Activated T-cell treated with anti-CD3 and anti-CD28 coated beads, Interleukin-2, amount 50 U/mL, for 72 hours (primary cell): ENCODE measurements at places on chromosomes 3 and 15. TPM values are rescaled to one million over a fixed set of nuclear protein-coding genes. Genes with fewer than 3 reads are reported as not detected.

DNA sequence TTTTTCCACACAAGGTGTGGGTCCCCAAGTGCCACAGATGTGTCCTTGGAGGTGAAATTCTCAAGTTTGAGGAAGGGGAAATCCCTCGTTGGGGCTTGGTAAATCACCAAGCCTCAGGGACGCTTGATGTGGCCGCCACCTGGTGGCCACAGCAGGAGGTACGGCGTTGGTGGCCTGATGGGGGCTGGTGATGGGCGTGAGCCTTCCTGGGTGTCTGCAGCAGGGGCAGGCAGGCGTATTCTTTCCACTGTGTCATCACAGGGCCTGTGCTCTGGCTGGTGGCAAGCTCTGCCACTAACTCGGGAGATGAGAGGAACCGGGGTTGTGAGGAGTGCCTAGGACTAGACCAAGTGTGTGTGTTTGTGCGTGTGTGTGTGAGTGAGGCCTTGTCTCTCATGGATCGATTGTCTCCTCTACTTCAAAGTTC is 4.2 kb downstream of the ACOX2 start:
- H3K27me3 ChIP-seq = no peaks in the 10 kb centered on the region
- H3K27ac ChIP-seq = peak overlapping the region; percentile 52
- H3K4me3 ChIP-seq = peak overlapping the region; percentile 44
- peak; percentile 86 for DNase-seq
- no peaks in the 10 kb centered on the region for H3K36me3 ChIP-seq

DNA sequence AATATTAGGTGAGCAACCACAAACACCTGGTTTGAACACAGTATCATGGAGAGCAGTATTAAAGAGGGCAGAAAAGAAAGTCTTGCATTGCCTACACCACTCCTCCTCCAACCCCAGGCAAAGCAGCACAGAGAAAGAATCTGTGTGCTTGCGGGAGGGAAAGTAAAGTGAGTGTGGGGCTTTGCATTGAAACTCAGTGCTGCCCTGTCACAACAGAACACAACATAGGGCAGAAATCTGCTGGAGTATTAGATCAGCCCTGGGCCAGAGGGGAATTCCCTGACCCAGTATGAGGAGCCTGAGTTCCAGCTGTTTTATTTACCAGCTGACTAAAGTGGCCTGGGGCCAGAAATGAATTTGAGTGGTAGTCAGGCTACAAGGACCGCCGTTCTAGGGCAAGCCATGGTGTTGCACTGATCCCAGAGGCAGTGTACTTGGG is 75.5 kb downstream of the SPATA16 start:
- no peaks in the 10 kb centered on the region for H3K4me1 ChIP-seq
- no peak overlapping the region for H3K27ac ChIP-seq
- DNase-seq = no peak
- no peak overlapping the region for H3K4me3 ChIP-seq

Gene ANKUB1
- total RNA-seq = not detected

DNA sequence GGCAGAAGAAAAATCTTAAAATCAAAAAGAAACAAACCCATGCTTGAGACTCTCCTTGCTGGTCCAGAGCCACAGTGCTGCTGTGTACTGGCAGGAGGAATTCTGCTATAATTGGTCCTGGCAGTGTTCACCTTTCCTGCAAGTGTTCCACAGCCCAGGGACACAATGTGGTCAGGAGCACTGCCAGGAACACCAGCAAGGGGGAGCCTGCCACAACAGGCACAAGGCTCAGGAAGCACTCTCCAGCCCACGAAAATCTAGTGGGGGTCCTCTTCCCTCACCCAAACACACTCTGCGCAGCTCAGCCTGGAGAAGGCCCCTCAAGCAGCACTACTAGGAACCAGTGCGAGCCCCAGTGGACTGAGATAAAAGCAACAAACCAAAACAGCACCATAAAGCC is 92.9 kb downstream of the UBE3A start:
- H3K27me3 ChIP-seq = no peaks in the 10 kb centered on the region
- no peak overlapping the region for H3K4me3 ChIP-seq
- peaks cover 16% of the 10 kb centered on the region for H3K36me3 ChIP-seq
- H3K4me1 ChIP-seq = no peaks in the 10 kb centered on the region
